ENCODE measurements at places on chromosomes 3 and 15. TPM values are rescaled to one million over a fixed set of nuclear protein-coding genes. Genes with fewer than 3 reads are reported as not detected.

The TM4SF4 gene
- total RNA-seq: 0.59 TPM

GRCh38 chr3:188052169-188053035, 101.6 kb upstream of the LPP start:
- DNase-seq: peak; percentile 87

The ERICH6 gene
- total RNA-seq: not detected

- no peak for DNase-seq
Observed at GRCh38 chr3:71456826-71457225, 126.7 kb downstream of the FOXP1 start.

The GPR15 gene
- total RNA-seq: not detected

GRCh38 chr15:42046597-42046996, 25.8 kb upstream of the PLA2G4E start:
- no peak for DNase-seq

- DNase-seq: no peak
Observed at GRCh38 chr3:108882762-108883161, 60.2 kb downstream of the TRAT1 start.

The TMEM44 gene
- total RNA-seq: 12.1 TPM

DNA sequence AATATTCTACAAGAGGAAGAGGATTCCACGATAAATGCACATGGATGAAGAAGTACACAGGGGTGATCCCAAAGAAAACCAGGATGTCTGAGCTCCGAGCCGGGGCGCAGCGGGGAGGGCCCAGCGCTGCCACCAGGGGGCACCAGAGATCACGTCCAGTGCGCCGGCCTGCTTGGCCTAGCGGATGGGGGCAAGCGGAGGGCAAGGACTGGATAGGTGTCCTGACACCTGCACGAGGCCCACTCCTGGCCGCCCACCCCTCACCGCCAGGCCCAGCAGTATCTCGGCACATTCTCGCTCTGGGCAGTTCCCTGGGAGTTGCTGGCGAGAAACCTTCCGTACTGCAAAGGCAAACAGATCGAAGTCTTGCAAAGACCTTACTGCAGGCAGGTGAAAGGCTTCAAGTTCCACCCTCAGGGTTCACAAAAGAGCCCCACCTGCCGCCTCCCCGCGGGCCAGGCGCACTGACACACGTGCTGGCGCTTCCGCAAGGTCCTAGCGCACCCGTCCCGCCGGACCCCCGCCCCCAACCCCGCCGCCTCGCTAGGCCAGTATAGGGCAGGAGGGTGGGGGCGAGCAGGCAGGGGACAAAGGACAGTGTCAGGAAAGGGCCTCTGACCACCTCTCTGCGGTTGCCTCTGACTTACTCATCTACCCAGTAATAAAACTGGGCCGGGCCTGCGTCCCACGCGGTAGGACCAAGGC, 3.3 kb downstream of the ANKRD63 start:
- DNase-seq: peak; percentile 77

The PLA2G4D gene
- not detected for total RNA-seq

- DNase-seq: peak; percentile 53
Observed at GRCh38 chr3:186909078-186909853, 21.1 kb upstream of the ST6GAL1 start.

The CCR1 gene
- total RNA-seq: 9.2 TPM

- DNase-seq: no peak
Observed at GRCh38 chr3:106212665-106213222, 343.9 kb upstream of the CBLB start.

DNA sequence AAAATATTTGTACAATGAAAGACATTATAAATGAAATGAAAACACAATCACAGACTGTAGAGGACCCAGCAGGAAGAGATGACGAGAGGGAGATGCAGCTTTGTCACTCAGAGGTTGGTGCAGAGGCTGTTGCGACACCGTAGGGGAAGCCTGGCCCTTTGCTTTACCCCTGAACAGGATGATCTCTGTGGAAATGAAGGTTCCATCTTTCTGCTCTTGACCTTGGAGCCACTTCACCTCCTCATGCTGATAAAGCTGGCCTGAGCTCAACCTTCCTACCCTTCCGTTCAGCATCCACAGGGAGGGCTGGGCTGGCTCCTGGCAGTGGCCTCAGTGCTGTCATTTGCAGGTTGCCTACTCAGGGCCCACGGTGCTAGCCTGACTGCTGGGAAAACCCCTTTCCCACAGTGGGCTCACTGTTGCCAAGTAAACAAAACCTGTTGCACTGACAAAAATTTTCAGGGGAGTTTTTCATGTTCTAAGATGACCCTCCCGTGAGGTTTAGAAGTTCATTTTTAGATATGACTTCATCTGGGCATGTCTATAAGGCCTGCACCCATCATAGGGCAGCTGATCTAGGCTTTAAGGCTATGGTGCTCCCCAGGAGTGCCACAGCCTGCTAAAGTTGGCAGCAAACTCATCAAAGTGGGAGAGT, 3.0 kb upstream of the CD80 start:
- DNase-seq: no peak

GRCh38 chr15:90680371-90680935, 36.7 kb upstream of the BLM start:
- DNase-seq: peak; percentile 34

GRCh38 chr15:93121107-93121506, 32.1 kb upstream of the RGMA start:
- DNase-seq: no peak

- DNase-seq: no peak
Observed at GRCh38 chr3:58520403-58521335, 16.3 kb downstream of the ACOX2 start.

DNA sequence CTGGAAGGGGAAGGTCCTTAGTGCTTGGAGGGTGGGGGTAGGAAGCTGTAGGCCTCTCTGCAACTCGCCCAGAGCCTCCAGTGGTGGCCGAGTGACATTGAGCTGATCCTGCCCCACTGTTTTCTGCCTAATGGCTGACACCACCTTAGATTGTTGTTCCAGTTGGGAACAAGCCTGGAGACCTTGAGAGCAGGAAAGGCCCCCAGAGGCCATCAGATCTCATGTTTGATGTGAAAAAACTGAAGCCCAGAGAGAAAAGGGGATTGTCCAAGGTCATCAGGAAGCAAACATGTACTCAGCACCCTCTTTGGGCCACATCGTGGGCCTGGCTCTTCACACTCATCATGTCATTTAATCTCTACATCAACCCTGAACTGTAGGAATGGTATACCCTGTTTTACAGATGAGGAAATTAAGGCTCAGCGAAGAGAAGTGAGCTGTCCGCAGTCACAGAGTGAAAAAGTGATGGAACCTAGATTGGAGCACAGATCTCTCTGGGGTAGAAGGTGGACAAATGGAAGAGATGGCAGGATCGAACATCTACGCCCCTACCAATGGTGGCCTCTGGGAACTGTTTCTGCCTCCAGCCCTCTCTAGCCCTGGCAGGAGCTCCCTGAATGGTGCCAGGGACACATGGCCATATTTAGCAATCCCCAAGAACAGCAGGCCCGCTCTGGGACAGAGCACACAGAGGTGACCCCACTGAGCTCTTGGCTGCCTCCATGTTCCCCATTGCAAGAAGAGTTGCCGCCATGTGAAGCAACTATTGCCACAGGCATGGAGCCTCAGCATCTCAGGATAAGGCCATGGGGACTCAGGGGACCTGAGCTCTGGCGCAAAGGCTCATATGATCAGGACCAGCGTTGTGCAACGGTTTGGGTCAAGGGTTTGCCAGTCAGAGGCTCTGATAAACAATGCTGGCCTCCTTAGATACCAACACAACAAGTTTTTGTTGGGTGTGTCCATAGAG, 31.6 kb upstream of the TSEN2 start:
- no peak for DNase-seq

DNA sequence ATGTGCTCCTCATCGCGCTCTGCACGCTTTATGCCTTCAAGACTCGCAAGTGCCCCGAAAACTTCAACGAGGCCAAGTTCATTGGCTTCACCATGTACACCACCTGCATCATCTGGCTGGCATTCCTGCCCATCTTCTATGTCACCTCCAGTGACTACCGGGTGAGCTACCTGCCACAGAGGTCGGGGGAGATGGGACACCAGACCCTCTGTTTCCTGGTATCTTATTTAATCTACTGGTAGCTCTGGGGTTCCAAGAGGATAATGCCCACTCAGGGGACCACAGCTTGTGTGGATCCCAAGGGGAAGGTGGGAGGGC, 9.1 kb downstream of the GRM2 start:
- no peak for DNase-seq
